Calu3 (cell line): ENCODE measurements at places on chromosomes 4 and X. TPM values are rescaled to one million over a fixed set of nuclear protein-coding genes. Genes with fewer than 3 reads are reported as not detected.

DNA sequence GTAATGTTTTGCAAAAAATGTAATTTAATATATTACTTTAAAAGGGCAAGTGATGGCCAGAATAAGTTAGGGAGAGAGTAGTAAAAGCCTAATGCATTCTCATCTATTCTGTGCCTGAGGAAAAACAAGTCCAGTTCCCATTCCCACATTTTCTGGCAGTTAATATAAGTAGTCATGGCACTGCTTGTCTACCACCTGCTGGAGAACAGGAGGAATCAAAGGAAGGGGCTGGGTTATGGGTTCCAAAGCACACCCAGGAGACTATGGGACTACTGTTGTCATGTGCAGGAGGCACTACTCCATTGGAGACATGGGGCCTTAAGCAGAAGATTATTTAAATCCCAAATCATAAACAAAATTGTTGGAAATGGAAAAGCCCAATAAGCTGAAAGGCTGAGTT, 2618.6 kb downstream of the ARAP2 start:
- no peak for DNase-seq

DNA sequence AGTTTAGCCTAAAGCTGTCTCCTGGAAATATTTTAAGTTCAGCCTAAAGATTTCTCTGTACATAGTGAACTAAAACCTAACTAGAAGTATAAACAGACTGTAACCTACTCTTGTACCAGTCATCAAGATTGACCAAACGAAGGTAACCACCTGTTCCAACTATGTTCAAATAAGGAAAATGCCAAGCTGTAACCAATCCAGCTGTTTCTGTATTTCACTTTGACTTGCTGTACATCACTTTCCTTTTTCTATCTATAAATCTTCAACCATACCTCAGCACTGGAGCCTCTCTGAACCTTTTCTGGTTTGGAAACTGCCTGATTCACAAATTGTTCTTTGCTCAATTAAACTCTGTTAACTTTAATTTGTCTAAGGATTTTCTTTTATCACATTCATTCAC, 3.1 kb upstream of the CYSLTR1 start:
- DNase-seq: no peak

DNA sequence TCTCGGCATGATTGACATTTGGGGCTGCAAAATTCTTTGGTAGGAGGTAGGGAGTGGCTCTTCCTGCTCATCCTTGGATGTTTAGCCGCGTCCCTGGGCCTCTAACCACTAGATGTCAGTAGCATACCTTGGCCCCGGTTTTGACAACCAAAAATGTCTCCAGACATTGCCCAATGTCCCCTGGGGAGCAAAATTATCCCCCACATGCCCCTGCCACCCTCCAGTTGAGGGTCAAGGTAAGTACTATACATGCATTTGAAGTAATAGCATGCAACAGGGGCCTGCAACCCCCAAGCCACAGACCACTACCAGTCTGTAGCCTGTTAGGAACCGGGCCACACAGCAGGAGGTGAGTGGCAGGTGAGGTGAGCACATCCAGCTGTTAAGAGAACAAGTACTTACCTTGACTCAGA, 17.6 kb upstream of the KIAA1210 start:
- DNase-seq: peak; percentile 24

NEUROG2 gene
- total RNA-seq: not detected in 2 replicates

ASB12 gene
- not detected in 2 replicates for total RNA-seq

GRCh38 chr4:6104541-6105130, 86.4 kb upstream of the C4orf50 start:
- no peak for DNase-seq

DNA sequence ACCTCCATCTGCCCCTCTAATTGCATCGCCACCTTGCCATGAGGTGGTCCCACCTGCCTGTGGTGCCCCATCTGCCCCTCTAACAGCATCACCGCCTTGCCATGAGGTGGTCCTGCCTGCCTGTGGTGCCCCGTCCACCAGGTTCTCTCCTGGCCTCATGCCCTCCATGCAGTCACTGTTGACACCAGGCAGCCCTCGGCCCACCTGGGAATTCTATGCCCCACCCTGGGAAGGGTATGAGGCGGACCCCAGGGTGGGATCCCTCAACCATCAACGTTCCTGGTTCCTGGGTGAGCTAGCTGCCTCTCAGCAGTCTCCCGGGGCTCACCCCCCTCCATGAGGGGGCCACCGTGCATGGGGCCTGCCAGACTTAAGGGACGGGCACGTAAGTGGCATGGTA, 38.9 kb downstream of the ACOX3 start:
- no peak for DNase-seq

GRCh38 chr4:121642292-121642691, 54.5 kb downstream of the ANXA5 start:
- no peak for DNase-seq

MAGEE2 gene
- not detected in 2 replicates for total RNA-seq

GRCh38 chr4:158940271-158940670, 162.6 kb upstream of the RAPGEF2 start:
- no peak for DNase-seq

DNA sequence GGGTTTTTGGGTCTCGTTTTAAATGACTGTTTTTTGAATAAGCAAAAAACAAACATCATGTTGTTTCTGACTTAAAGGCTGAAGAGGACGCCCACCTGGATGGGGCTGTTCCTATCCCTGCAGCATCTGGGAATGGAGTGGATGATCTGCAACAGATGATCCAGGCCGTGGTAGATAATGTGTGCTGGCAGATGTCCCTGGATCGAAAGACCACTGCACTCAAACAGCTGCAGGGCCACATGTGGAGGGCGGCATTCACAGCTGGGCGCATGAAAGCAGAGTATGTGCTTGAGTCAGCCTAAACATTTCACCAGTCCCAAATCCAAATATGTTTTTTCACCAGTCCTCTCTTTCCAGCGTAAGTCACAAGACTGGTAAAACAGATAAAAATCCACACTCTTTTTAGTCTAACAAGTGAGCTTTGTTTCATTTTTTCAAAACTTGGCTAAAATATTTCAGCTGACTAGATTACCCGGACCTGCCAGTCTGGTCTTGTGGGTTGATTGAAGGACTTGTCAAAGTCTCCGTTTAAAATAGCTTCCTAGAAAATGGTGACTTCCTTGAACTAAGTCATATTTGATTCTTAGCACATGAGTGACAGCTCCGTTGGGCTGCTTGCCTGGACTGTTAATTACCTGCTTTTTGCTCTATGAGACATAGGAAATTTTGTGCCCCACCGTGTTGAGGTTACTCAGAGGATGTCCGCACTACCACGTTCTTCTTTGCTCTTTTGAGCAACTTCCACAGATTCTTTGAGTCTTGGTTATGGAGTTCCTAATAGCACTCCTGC, 20.8 kb downstream of the ENOPH1 start:
- DNase-seq: no peak

GJB1 gene
- 80.4 and 96.9 TPM in 2 replicates for total RNA-seq

LIN54 gene
- total RNA-seq: 16.3 and 16.4 TPM in 2 replicates

DNA sequence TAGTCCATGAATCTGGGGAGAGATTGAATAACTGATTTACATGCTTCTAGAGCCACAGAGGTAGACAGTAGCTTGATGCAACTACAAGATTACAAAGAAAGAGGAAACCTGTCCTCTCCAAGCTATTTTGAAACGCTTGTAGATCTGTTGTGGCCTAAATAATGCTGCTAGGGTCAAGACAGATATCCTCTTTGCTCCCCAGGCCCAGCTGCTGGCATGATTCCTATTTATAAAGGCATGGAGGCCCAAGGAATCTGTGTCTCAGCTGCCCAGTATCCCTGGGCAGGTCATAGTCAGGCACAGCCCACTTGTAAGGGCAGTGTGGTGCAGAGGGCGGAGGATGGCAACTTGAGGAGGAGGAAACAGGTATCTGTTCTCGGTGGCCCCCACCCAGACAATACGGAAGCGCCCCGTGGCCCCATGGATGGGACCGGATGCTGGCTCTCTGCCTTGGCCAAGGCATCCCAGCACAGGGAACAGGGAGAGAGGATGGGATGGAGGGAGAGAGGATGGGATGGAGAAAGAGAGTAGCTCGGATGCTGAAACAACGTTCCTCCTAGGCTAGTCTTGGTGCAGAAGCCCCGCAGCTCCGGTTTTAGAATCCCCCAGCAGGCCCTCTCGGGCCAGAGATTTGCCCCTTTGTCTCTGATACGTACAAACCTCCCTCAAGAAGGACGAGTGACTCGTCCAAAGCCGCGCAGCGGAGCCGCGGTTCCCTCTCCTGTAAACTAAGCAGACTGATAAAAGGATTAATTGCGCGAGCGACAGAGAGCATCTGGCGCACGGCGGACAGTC, 767 bp upstream of the SMIM20 start:
- DNase-seq: no peak

MAGEB2 gene
- total RNA-seq: not detected in 2 replicates

SYN1 gene
- total RNA-seq: 0.21 TPM in 1 of 2 replicates, not detected in the other

DNA sequence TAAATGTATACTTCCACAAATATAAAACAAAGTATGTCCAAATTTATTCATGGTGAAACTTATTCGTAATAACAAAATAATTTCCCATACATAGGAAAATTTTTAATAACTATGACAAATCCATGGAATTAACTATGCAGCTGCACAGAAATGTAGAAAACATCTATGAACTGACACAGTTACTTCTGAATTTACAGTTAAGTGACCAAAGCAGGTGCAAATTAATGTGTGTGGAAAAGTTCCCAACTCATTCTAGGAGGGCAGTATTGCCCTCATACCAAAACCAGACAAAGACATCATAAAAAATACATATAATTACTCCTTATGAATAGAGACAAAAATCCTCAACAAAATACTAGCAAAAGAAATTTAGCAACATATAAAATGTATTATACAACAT, 12.5 kb downstream of the LDOC1 start:
- DNase-seq: no peak

GRCh38 chr4:112916868-112917267, 132.6 kb upstream of the ANK2 start:
- no peak for DNase-seq

C1GALT1C1 gene
- 25.0 and 26.8 TPM in 2 replicates for total RNA-seq

DNA sequence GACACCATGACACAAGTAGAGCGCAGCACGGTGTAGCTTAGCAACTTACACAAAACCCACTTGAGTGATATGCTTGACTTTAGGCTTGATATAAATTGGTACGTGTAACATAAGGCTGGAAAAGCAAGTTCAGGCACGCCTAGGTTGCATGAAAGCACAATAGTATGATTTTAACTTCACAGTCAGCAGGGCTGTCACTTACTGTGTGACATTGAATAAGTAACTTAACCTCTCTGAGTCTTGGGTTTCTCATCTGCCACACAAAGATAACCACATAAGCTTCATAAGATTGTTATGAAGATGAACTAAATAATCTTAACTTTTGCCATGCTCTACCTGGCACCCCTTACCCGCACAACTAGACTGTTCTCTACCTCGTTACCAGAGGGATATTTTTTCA, 9.5 kb downstream of the SRD5A3 start:
- DNase-seq: no peak

GRCh38 chr4:47774079-47774478, 63.8 kb downstream of the CORIN start:
- no peak for DNase-seq

GRCh38 chrX:51798701-51799100, 55.5 kb downstream of the GSPT2 start:
- no peak for DNase-seq

GRCh38 chr4:74018771-74019170, 19.7 kb downstream of the CXCL3 start:
- no peak for DNase-seq

DNA sequence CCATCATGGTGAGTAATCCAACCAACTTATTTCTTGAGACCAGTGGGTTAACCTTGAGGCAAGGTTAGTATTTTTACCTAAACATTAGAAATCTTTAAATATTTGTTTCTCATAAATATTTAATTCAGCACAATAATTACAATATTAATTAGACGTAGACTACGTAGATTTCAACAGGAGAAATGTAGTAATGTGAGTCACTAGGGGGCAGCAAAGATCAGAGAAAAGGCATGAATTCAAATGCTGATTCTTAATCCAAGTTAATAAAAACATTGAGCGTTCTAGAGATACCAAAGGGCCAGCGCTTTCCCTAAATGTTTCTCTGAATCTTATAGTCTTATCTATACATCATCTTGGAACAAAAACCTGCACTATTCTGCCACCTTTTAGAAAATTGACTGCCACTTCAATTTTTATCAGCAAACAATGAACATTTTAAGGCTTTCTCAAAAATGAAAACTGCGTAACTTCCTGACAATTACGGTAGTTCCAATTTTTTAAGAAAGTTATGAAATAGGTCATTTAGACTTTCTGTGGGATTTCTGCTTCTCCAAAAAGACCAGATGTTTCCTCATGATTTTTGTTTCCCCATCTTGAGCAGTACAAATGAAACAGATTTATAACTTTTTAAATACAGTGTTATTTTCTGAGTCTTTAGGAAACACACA, 180.7 kb downstream of the GASK1B start:
- peak; percentile 60 for DNase-seq

GRCh38 chr4:53057679-53058078, 195.6 kb downstream of the RASL11B start:
- DNase-seq: no peak

PGAM4 gene
- not detected in 2 replicates for total RNA-seq

DNA sequence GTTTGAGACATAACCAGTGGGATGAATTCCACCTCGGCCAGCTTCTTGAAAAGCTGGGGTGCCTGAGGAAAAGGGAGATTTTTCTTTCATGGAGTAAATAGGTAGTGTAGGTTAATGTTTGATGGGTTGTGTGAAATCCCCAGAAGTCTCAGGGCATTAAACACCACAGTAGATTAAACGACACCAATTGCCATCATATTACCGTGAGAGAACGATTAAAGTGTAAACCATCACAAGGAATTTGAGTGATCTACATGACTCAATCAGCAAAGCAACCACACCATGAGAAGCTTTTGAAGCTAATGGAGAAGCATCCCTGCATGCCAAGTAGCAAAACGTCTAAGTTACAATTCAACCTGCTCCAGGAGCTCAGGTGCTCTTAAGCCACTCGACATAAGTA, 322.5 kb upstream of the GATB start:
- DNase-seq: no peak

AMBN gene
- not detected in 2 replicates for total RNA-seq

GRCh38 chr4:87120010-87120409, 100.4 kb downstream of the KLHL8 start:
- DNase-seq: no peak

HPSE gene
- total RNA-seq: 5.1 and 5.2 TPM in 2 replicates

DNA sequence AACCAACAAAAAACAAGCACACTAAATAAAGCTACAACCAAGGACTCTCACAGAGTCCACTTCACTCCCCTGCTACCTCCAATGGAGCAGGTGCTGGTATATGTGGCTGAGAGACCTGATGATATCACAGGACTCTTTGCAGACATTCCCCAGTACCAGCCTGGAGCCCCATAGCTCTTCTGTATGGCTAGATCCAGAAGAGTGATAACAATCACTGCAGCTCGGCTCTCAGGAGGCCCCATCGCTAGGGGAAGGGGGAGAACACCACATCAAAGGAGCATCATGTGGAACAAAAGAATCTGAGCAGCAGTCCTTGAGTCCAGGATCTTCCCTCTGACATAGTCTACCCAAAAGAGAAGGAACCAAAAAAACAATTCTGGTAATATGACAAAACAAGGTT, 237.1 kb upstream of the TLL1 start:
- DNase-seq: no peak

GRCh38 chr4:95213366-95213765, 335.4 kb downstream of the UNC5C start:
- no peak for DNase-seq

- no peak for DNase-seq
Measured at GRCh38 chr4:41074215-41074614, 140.1 kb downstream of the APBB2 start.

FRMPD3 gene
- total RNA-seq: 0.99 and 1.0 TPM in 2 replicates

- no peak for DNase-seq
Measured at GRCh38 chr4:79209081-79209480, 116.8 kb downstream of the NAA11 start.

MAOB gene
- total RNA-seq: 45.0 and 56.8 TPM in 2 replicates
